ENCODE measurements at places on chromosomes 11 and 22. TPM values are rescaled to one million over a fixed set of nuclear protein-coding genes. Genes with fewer than 3 reads are reported as not detected.

DNA sequence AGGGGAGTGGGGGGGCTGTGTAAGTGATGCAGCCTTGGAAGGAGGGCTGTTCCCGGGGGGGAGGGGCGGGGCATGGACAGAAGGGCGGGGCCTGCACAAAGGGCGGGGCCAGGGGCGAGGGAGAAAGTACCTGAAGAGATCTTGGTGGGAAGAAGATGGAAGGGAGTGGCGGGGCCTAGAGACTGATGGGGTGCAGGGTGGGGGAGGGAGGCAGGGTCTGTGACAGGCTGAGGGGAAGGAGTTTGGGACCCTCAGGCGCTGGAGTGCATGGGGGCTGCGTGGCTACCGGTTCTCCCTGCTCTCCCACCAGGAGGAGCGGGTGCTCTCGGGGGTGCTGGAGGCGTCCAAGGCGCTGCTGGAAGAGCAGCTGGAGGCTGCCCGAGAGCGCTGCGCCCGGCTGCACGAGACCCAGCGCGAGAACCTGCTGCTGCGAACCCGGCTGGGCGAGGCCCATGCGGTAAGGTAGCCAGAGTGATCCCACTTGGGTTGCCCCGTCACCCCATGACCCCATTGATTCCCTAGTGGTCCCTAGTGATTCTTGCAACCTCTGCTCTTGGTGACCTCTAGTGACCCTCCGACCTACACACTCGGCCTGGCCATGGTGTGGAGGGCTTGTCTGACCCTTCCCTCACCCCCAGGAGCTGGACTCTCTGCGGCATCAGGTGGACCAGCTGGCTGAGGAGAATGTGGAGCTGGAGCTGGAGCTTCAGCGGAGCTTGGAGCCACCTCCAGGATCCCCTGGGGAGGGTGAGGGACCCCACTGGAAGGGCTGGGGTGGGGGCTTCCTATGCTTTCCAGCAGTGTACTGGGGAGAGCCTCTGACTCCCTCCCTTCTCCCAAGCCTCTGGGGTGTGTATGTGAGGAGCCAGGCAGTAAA, 3.1 kb downstream of the CCDC88B start:
- no peak for DNase-seq

MAPK12 gene
- 16.9 TPM for total RNA-seq

LBHD1 gene
- total RNA-seq = 3.8 TPM

MOGAT2 gene
- not detected for total RNA-seq

MS4A6E gene
- total RNA-seq = 25.8 TPM

All from M059J (cell line).